ENCODE measurements at places on chromosomes 13 and 19.

GRCh38 chr13:74816737-74817136 lies 665.2 kb downstream of the TBC1D4 start:
- no peak for DNase-seq

GRCh38 chr13:39942552-39943273 lies 287.3 kb downstream of the COG6 start:
- peak; percentile 72 for DNase-seq

GRCh38 chr19:6723108-6723618 lies 2.7 kb upstream of the C3 start:
- peak; percentile 39 for DNase-seq

- DNase-seq = no peak
Measured at GRCh38 chr13:48370815-48371214, 42.1 kb downstream of the LPAR6 start.

DNA sequence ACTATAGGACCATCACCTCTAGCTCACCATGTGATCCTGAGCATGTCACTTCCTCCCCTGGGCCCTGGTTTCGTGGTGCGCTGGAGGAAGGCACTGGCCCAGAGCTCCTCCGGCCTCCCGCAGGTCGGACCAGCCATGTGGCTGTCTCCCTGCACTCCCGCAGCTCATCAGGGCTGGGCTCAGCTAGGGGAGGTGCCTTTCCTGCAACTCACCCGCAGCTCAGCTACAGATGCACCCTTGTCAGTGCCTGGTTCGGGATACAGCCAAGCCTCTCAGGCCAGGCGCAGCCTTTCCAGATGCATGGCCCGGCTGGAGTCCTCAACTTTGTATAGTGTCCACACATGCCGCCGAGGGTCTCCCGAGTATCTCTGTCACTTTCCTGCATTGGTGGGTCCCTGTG lies 138.2 kb upstream of the VSTM2B start:
- DNase-seq = no peak

DNA sequence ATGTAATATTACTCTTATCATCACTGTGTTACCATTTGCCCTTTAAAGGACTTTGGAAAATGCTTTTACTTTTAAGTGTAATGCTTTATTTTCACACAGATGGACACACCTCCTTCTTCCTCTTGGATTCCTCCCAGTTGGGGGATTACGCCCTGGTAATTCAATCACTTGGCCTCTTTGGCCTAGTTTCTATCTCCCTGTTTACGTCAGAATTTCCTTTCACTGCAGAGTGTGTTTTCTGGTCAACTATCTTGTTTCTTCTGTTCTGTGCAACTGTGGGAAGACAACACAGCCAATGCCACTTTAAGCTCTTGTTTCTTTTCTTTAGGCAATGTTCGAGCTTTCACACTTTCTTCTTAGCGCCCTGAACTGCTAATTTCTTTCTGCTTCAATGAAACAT lies 257.3 kb upstream of the MAB21L1 start:
- no peak for DNase-seq

DNA sequence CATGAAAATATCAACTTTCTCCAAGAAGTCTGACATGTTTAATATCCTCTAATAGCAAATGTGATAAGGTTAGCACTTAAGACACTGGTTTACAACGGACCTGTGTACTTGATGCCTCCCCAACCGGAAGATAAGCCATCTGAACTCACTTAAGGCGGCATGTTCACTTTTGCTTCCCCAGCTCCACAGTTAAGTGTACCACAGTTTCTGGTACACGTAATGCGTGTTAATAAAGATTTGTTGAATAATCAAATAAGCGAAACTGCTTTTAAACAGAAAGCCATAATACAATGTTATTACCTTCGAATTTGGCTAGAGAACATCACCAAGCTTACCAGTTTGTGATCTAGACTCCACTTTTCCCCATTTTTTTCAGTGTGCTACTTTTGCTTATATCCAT lies 1.4 kb upstream of the PAN3 start:
- DNase-seq = no peak

DNA sequence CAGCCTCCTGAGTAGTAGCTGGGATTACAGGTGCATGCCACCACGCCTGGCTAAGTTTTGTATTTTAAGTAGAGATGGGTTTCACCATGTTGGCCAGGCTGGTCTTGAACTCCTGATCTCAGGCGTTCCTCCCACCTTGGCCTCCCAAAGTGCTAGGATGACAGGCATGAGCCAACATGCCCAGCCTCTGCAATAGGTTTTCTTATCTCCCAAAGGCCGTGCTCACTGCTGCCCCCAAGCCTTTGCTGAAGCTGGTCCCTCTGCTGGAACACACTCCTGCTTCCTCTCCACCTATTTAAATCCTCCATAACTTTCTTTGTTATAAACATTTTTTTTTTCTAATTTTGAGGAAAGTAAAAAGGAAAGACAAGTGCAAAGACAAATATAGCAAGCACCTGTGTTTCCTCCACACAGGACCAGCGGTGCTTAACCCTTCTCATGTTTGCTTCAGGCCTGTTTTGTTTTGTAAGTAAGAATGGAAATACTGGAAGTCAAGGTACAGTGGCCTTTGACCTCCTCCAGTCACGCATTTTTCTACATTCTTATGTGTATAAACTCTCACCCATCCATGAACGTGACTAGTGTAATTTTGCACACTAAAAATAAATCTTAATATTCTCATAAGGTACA lies 14.5 kb upstream of the TNFAIP8L1 start:
- no peak for DNase-seq
